Calu3 (cell line): ENCODE measurements at places on chromosomes 6 and 20.

DNA sequence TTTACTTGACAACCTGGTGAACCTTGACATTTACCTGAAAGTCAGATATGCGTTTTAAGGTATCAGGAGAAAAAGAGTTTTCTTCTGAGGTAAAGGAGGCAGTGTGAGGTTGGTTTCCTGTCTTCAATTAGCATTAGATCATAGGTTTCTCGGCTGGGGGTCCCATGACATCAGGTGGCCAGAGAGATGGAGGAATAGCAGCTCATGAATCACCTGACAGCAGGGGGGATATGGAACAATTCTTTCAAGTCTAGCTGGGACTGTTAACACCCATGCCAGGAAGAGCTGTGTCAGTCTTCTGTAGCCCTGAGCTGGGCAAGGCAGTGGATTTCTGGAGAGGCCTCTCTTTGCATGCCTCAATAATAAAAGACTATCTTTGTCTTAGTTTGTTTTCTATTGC, 108.0 kb upstream of the TMEM170B start:
- DNase-seq: no peak

- DNase-seq: no peak
Observed at GRCh38 chr6:139081471-139081870, 52.9 kb downstream of the ABRACL start.

- no peak for DNase-seq
Observed at GRCh38 chr6:145206247-145206907, 528.9 kb downstream of the EPM2A start.

DNA sequence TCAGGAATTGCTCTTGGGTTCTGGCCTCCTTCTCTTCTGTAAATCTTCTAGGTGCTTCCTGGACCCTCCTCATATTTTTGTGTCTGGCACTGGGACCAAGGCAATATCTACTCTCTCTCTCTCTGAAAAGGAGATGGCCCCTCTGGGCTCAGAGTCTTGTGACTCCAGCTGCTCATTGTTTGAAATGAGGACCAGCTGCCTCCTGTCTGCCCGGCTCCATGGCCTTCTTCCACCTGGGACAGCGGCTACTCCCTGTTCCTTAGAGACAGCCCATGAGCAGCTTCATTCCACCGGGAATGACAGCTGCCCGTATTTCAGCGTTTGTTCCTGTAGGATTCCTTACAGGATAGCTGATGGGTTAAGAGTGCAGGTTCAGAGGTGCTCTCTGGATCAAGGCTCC, 2.9 kb downstream of the TGM3 start:
- no peak for DNase-seq

DNA sequence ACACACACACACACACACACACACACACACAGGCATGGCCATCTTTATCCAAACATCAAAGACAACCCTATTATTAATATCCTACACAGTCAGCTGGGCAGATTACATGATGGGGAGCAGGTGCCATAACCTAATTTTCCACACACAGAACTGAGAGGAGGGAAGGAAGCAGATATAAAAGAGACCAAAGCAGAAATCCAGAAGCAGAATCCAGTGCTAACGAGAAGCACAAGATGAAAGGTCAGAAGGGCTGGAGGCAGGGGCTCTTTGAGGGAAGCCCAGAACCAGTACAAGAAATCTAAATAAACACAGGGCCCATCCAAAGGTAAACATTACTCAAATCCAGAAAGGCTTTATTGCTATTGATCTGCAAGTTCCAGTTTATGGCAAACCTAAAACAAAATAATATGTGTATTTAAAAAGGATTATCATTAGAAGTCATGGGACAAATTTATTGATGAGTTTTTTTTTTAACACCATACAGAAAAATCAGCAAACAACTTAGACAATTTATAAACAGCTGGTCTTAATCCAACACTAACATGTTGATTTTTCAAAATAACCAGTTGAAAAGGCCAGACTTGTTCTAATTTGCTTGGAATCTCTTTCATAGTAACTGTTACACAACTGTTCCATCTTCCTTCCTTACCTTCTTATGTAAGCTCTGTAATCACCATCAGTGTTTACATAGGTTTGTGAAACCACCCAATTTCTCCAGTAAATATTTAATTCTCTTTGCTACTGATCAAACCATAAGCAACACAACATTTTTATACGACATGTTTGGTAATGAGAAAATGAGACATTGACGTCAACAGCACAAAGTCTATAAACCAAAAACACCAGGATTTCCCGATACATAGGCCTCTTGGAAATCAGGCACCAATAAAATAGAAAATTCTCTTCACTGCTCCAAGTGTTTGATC, 34.2 kb downstream of the SLC23A2 start:
- no peak for DNase-seq

DNA sequence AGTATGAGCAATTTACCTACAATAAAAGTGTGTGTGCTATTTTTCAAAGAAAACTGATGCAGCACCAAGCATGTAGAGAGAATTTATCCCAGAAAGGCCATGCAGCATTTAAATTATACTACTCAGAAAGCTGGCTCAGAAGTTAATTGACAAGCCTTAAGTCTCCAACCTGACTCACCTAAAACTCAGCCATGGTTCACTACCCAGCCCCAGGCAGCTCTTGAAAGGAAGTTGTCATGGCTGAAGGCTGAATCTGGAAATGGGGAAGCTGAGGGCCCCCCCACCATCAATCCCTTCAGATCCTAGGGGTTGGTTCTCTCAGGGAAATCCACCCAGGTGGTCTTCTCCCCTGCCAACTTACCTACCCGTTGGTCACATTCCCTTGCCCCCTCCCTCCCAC, 19.7 kb downstream of the PPIL6 start:
- no peak for DNase-seq

DNA sequence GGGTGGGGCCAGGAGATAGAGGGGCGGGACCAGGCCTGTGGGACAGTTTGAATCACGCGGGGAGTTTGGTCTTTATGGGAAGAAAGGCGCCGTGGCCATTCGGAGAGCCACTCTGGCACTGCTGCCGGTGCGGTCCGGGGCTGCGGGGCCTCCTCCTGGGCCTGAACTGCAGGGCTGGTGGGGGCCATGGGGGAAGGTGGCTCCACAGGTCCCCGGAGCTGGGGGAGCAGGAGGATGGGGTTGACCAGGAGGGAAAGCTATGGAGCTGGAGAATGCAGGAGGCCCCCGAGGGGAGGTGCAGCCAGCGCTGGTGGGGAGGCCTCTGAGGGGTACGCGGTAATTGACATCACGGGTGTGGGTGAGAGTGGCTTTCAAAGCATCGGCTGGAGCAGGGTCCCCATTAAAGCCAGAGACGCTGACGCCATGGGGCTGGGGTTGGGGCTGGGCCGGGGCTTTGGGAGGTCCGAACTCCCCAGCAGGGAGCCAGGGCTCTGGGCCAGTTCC, 1.8 kb upstream of the BHLHE23 start:
- DNase-seq: no peak

- no peak for DNase-seq
Observed at GRCh38 chr6:14664621-14665315, 547.2 kb downstream of the CD83 start.

- DNase-seq: no peak
Observed at GRCh38 chr6:145707397-145707796, 27.9 kb downstream of the EPM2A start.

DNA sequence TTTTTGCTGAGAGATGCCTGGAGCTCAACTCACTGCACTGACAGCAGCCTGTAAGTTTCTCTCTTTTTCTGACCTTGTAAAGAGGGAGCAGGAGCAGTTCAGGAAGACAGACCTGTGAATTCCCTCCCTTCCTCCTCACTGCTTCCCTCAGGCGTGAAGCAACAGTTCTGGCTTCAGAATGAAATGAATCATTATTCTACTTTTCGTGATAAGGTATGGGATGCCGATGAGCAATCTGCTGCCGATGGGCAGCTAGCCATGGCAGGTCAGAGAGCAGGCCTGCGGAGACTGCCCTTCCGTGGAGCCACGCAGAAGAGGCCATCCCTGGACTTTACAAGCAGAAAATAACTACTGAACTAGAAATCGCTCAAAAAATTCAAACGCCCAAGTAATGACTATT, 426.5 kb upstream of the RNF217 start:
- peak; percentile 39 for DNase-seq

GRCh38 chr6:118263921-118264486, 284.1 kb upstream of the PLN start:
- DNase-seq: no peak

DNA sequence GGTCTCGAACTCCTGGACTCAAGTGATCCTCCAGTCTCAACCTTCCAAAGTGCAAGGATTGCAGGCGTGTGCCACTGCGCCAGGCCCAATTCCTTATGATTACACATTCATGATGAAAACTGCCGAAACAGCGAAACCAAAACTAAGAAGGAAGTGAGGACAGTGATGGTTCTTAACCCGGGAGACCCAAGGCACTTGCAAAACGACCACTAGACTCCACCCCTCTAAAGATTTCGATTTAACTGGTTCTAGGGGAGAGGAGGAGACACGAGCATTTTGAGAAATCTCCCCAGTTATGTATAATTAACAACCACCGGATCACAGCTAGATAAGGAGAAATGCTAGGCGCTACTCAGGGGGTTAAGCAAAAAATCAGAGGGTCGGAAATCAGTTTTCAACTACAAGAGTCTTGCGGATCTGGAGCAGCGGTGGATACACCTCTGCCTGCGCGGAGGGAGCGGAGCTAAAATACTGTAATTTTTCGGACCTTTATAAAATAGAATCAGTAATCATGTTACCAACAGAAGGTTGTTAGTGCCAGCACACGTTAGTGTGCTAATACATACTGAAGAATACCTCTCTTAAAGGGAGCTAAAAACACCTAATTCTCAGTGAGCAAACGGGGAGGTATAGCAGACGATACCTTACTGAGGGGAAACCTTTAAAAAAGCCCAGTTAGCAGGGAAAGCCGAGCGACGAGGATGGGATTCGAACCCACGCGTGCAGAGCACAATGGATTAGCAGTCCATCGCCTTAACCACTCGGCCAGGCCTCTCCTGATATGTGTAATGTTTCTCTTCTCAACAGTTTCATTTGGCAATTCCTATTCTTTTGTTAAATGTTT, 60.0 kb upstream of the BTN3A2 start:
- DNase-seq: peak; percentile 47

DNA sequence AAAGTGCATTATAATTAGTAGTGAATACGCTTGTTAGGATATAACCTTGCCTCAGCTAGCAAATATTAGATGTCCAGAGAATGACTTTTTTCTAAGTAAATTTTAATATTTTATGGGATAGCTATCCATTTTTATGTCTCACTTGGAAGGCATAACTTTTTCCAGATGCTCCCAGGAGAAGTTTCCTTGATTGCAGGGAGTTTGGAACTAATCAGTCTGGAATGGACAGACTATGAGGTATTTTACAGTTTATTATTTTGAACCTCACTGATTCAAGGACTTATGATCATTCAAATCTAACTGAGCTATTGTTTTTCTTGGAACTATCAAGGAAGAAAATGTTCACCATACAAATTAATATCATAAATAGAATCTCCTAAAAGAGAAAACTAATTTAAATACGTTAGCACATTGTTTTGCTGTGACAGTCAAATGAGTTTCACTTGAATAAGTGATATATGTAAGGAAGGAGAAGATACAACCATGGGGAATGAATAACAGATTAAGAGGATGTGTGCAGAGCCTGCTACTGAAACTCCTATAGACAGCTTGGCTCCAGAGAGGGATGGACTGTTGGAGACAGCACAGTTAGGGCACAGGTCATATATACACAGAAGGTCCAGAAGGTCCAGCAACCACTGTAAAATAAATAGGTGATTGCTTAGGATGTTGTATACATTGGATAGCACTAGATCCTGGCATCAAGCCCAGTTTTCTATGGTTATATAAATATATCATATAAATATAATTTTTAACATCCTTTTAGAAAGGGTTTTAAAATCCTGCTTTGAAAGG, 20.6 kb upstream of the LCA5 start:
- DNase-seq: no peak

- no peak for DNase-seq
Observed at GRCh38 chr6:121592261-121592935, 157.0 kb downstream of the GJA1 start.

DNA sequence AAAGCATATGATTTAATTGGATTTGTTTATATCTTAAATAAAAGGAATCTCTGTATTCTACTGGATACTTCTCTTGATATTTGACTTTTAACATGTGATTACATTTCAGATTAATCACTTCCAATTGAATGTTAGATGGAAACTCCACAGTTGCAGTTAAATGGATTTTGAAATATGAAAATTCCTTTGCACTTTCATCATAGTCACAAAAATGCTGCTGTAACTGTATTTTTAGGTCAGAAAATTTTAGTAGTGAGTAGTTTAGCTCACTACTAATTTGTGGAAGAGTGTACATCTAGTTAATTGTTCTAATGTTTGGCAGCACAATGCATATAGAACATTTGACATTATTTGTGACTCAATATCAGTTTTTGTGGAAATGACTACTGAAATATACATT, 26.8 kb downstream of the PTCHD4 start:
- no peak for DNase-seq

GRCh38 chr6:128204616-128205015, 303.8 kb upstream of the THEMIS start:
- no peak for DNase-seq

- no peak for DNase-seq
Observed at GRCh38 chr6:81734081-81734480, 18.4 kb downstream of the TENT5A start.

- DNase-seq: no peak
Observed at GRCh38 chr6:19835605-19836004, 1.6 kb upstream of the ID4 start.

DNA sequence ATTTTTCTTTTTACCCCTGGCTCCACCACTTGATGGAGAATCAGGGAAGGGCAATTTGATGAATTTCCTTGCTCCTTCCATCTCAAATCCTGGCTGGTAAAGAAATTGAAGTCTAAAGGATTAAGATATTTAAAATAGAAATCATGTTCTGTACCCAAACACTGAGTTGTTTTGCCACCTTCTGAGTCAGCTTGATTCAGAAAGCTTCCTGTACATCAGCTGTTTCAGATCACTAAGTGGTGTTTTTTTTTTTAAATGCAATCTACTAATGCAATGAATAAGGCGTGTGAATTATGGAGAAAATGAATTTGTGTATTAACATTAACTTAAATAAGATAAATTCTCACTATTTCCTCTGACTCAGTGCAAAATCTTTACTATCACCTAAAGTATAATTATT, 11.5 kb upstream of the POPDC3 start:
- no peak for DNase-seq

DNA sequence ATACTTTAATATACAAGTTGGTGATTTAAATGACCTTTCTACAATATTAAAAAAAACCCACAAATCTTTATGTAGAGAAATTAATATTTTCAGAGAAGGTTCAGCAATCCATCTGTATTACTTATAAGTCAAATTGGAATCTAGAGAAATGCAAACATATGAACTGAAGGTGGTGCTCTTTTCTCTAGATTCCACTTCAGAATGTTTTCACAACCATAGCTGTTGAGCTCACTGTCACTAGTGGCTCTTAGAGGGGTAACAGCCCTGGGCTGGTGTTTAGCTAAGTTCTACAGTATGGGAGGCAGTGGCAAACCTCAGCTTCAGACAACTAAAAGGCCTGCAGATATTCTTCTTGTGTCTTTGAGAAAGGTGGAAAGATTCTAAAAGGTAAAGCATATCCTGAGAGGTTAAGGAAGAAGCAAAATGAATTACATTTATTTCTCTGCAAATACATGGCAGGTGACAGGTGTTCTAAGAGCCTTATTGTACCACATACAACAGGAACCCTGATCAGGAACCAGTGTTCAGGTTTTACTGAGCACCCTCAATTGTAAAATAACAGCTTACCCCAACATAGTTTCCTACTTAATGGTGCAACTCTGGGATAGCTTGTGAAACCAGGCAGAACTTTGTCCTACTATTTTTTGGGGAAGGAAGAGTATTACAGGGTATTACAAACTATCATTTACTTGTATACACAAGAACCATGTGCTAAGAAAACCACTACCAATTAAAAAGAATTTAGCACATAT, 56.6 kb upstream of the SAMHD1 start:
- DNase-seq: no peak
